Naive thymus-derived CD8-positive, alpha-beta T cell (primary cell): ENCODE measurements at places on chromosomes 2 and 18.

DNA sequence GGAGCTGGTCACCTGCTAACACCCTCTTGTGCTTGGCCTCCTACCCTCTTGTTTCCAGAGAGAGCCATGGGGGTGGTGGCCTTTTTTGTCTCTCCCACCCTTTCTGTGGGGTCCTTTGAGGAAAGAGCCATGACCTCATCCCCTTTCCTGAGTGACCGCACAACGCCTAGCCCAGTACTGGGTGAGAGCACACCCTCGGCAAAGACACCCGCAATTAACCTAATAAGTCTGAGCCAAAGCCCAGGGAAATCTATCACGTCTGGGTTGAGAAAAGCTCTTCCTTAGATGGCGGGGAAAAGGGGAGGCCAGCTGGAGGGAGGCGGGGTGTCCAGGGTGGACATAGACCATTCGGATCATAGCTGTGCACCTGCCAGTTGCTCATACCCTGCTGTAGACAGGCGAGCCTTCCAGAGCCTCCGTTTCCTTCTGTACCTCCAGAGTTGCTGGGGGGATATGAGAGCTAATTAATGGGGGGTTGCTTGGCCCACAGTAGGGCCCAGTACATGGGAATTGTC lies 93.7 kb upstream of the MCFD2 start:
- no peak overlapping the region for H3K4me3 ChIP-seq
- H3K27ac ChIP-seq = no peak overlapping the region
- DNase-seq = no peak
- H3K27me3 ChIP-seq = no peaks in the 10 kb centered on the region
- no peaks in the 10 kb centered on the region for H3K4me1 ChIP-seq

DNA sequence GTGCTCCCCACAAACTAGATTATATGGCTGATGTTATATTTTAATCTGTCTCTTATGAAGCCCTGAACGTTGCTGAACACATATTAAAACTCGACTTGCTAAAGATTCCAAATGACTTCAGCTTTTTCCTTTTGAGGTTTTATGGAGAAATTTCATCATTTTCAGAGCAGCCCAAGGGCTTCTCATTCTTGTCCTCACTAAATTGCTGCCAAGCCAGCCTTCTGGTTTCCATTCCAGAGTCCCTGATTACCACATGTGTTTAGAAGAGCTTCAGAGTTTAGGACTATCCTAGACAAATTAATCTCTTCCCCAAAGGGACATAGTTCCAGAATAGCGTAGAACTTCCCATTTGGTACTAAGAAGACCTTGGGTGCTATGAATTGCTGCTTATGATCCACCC lies 77.8 kb upstream of the CCDC195 start:
- peaks cover 2% of the 10 kb centered on the region for H3K4me1 ChIP-seq
- peaks cover 89% of the 10 kb centered on the region for H3K36me3 ChIP-seq
- no peak overlapping the region for H3K4me3 ChIP-seq
- H3K27me3 ChIP-seq = no peaks in the 10 kb centered on the region
- no peak for DNase-seq

DNA sequence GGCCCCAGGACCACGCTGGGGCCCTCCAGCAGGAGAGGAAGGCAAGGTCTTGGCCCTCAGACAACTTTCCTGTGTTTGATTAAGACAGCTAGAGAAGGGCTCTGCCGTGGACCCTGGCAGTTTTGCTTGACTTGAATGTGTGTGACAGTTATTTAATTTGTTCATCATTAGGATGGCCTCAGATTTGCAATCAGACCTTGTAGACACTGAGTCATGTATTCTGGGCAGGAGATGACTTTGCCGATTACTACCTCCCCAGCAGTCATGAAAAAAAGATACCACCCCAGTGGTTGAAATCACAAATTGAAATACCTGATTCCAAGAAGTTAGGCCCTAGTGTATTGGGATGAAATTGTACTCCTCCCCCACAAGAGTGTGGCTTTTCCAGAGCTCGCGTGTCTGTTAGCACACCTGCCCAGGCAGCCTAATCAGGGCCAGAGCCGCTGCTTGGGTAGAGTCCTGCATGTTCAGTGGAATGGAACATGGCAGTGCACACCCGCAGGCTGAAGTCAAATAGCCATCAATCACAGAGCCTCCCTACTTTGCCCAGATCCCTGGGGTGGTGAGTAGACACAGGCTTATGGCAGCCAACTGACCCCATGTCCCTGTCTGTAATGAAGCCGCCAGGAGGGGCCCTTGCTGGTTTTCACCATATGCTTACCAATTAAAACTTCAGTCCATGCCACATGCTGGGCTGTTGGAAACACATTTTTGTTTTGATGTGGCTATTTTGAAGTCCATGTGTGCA lies 122.5 kb downstream of the TPGS2 start:
- peaks cover 22% of the 10 kb centered on the region for H3K27me3 ChIP-seq
- H3K4me3 ChIP-seq = no peak overlapping the region
- H3K4me1 ChIP-seq = no peaks in the 10 kb centered on the region

DNA sequence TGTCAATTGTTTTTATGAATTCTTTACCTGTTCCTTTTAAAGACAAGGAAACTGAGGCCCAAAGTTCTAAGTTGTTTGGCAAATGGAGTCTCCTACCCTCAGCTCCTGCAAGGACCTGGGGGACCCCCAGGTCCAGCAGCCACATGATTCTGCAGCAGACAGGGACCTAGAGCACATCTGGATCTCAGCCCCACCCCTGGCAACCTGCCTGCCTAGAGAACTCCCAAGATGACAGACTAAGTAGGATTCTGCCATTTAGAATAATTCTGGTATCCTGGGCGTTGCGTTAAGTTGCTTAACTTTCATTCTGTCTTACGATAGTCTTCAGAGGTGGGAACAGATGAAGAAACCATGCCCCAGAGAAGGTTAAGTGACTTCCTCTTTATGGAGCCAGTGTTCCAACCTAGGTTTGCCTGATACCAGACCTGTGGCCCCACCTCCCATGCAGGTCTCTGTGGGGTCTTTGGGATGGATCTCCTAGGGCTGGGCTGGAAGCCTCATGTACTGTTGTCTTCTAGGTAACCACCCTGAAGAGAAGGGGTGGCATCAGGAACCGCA lies 5.6 kb upstream of the CENPA start:
- peaks cover 5% of the 10 kb centered on the region for H3K4me1 ChIP-seq
- H3K36me3 ChIP-seq = peaks cover 19% of the 10 kb centered on the region
- no peaks in the 10 kb centered on the region for H3K27me3 ChIP-seq
- no peak overlapping the region for H3K27ac ChIP-seq

GRCh38 chr18:55328301-55328700 lies 259.7 kb downstream of the TCF4 start:
- DNase-seq = no peak
- H3K27ac ChIP-seq = no peak overlapping the region
- peaks cover 11% of the 10 kb centered on the region for H3K27me3 ChIP-seq
- H3K4me1 ChIP-seq = no peaks in the 10 kb centered on the region
- H3K4me3 ChIP-seq = no peak overlapping the region
- H3K36me3 ChIP-seq = no peaks in the 10 kb centered on the region

DNA sequence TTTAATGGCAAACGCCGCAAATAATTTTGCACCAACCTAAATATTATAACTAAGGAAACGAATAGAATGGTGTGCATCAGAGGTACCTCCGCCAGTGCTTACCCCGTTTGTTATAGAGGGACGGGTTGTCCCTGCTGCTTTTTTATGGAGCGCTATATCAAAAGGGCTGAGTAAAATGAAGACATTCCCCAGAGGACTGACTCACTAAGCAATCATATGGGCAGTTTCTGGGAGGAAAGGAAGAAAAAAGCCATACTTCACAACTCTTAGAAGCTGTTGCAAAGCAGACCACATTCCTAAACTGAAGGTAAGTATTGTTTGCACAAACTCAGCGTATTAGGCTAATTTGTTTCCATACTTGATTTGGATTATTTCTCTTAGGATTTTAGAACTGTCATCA lies 12.9 kb downstream of the ID2 start:
- no peak overlapping the region for H3K27ac ChIP-seq
- H3K27me3 ChIP-seq = peaks cover 20% of the 10 kb centered on the region
- no peak for DNase-seq
